Stimulated activated CD8-positive, alpha-beta memory T cell treated with anti-CD3 and anti-CD28 coated beads, Interleukin-4, amount 100 ng/mL, for 4 hours (primary cell): ENCODE measurements at places on chromosomes 2 and 18.

DNA sequence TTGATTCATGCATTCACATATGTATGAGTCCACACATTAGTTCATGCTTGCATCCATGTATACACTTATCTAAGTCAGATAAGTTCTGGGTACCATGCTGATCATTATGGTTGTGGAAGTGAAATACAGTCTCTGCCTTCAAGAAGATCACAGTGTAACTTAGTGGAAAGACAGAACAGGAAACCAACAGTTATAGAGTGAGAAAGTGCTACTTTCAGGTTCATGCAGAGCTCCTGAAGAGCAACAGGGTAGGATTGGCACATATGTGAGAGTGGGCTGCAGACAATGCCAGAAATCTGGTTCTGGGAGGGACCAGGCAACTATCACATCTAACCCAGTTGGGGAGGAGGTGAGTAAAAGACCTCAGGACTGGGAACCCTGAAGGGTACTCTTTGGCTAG, 35.4 kb upstream of the PGAP1 start:
- no peak for DNase-seq

- no peak for DNase-seq
These were observed 69.4 kb downstream of the CHRNA1 start for GRCh38 chr2:174694920-174695319.

DNA sequence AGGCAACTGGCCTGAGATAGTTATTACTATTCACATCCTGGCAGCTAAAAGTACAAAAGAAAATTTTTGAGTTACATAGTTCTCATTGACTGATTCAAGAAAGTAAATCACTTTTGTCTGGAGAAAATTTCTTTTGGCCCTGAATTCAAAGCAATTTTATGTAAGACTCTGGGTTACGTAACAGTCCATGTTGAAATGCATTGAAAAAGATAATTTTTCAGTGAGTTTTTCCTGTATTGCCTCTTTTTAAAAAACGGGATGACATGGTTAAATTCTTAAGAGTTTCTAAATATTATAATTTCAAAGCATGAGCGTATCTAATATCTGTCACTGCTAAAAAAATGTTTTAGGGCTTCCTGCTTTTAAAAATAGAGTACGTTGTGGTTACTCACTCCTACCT, 72.7 kb downstream of the ANKRD12 start:
- DNase-seq = no peak

DNA sequence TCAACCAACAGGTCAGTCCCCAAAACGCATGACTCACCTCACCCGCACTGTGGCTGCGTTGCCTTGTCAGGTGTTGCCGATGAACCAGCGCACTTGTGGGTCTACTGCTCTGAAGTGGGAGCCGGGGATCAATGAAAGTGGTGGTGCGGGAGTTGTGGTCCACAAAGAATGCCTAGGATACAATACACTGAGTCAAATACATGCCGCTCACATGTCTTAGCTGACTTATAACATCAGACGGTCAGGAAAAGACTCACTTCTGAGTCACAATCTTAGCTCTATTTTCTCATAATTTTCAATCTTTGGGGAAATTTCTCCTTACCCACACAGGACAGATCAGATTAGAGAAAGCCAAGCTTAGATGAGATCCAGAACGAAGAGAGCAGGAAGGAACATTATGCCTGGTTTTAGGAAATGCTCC, 107.1 kb upstream of the STK17B start:
- DNase-seq = no peak

DNA sequence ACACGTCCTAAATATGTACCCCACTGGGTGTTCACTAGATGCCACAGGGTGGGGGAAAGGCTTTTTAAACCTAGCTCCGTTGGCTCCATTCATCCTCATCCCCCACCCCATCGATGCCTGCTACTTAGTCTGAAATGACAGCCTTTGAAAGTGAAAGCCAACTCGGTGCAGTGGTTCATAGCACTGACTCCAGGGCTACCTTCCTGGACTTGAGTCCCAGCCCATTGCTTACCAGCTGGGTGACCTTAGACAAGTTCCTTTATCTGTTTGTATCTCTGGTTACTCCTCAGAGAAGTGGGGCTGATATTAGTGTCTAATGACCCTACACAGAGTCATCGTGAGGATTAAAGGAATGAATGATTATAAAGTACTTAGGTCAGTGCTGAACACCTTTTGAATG, 24.4 kb downstream of the EHD3 start:
- DNase-seq = no peak

DNA sequence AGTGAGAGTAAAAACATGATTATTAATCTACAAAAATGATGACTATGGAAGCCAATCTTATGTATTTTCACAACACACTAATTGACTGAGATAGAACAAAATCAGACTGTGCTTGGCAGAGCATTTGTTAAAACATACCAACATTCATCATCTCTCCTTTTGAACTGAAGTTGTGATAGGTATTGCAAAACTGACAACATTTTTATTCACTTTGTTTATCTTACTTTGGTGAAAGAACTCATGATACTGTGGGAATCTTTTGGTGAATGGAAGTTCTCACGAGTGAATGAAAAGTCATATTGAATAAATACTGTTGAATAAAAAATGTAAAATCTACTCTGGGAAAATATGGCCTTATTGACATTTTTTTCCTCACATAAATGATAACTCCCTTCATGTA, 1430.2 kb upstream of the PIK3C3 start:
- DNase-seq = no peak

DNA sequence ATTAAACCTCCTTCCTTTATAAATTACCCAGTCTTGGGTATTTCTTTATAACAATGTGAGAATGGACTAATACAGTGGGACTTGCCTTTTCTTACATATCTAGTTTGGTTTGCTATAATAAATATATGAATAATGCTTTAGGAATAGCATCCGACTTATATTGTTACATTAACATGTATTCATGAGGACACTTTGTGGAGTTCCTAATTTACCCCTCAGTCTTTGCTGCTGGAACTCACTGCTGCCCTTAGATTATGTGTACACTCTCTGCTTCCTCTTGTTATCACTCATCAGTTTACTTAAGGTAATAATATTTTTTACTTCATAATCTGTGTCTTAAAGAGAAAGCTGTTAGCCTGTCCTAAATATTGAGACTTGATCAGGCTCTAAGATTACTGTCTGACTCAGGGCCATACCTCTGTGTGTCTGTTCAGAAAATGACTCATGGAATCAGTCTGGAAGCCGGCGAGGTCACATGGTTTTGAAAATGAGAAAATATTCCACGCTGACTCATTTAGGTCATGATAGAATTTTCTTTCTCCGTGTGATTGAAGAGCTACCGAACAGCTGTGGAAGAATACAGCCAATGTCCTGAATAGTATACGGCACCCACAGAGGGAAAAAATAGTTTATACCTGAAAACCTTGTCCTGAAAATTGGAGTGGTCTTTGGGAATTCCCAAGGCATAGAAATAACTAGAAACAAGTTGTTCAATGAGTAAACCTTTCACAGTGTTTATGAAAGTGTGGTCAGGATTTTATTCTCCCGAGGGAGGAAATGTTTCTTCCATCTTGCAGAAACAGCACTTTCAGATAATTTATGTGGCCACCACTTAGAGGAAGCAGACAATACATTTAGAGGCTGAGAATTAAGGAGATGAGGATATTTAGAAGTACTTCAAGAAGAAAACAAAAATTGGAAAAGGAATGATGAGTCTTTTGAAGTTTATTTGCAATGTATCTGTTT, 156.4 kb downstream of the DSEL start:
- peak; percentile 5 for DNase-seq

DNA sequence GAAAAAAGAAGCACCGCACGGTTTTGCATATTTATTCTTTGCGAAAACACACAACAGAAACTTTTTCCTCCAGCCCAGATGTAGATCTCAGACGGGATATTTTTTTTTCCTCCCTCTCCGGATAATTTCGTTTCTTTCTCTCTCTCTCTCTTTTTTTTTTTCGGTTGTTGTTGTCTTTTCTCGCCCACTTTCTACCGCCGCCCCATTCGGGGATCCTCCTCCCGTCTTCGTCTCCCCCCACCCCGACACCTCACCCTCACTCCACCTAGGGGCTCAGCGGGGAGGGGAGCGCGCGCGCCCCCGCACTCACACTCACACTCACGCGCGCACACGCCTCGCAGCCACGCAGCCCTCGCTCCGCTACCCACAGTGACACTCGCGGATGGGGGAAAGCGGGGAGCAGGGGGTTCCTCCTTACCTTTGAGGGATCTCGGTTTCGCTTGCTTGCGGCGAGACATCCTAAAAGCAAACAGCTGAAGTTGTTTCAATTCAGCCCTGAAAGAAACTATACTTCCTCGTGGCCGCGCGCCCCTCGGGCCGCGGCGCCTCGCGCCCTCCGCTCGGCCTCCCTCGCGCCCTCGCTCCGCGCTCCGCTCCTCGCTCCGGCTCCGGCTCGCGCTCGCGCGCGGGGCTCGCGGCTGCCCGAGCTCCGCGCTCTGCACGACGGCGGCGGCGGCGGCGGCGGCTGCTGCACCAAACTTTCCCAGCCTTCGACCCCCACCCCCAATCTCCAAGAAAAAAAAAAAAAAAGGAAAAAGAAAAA, 1.3 kb downstream of the ZNF521 start:
- DNase-seq = no peak

DNA sequence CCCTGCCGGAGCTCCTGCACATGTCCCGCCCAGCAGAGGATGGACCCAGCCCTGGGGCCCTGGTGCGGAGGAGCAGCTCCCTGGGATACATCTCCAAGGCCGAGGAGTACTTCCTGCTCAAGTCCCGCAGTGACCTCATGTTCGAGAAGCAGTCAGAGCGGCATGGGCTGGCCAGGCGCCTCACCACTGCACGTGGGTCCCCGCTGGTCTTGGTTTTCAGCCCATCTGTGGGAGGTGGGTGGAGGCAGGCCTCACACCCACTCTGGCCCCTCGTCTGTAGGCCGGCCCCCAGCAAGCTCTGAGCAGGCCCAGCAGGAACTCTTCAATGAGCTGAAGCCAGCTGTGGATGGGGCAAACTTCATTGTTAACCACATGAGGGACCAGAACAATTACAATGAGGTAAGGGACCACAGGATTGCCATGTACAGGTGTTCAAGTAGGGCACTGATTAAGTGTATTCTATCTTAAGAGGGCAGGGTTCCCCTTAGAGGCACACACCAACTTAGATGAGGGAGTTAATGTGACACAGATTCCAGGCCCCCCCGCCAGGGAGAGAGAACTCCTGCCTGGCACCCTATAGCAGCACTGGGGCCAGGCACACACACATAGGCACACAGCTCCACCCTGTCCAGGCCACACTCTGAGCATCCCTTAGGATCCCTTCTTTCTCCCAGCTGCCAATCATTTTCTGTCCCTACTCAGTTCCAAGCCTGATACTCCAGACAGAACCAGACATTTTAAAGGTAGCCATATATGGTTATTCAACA, 5.4 kb upstream of the CHRNG start:
- no peak for DNase-seq

DNA sequence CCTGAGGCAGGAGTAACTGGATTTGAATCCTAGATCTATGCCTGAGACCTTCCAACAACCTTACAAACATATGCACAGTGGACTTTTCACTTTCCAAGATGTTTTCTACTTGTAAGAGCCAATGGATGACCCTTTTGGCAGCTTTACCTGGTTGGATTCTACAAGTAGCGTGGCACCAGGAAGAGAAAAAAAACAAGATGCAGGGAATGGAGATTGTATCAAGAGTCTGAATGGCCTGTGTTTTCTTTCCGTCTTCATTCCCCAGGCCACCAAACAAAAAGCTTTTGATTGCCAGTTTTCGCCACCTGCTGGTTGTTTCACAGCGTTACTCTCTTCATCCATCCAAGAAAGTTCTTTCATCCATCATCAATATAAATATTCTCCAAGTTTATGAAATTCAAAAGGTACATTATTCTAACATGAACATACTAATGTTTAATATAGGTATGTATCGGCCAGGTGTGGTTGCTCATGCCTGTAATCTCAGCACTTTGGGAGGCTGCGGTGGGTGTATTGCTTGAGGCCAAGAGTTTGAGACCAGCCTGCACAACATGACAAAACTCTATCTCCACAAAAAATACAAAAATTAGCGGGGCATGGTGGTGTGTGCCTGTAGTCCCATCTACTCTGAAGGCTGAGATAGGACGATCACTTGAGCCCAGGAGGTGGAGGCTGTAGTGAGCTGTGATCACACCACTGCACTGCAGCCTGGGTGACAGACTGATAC, 3.5 kb upstream of the BCL2 start:
- peak; percentile 29 for DNase-seq

DNA sequence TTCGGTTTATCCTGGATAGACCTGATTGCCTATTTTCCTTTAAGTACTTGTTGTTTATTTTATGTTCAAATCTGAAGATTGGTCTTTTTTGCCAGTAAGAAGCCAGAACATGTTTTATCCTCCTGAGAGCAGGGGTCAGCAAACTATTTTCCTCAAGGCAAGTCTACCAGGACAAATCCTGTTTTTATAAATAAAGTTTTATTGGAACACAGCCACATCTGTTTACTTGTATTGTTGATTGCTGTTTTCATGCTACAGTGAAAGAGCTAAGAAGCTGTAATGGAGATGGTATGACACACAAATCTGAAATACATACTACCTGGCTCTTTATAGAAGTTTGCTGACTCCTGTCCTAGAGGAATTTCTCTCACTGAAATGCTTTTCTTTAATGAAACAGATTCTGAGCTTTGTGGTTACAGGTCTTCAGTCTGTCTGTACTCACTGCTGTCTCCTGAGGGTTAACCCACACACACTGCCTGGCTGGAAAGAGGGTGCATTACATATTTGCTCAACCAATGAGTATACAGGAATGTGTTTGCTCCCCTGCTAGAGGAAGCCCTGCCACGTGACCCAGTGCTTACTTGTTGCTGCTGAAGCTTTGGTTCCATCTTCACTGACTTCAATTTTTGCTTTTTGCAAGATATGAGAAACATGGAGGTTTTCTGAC, 22.6 kb downstream of the MRPL44 start:
- no peak for DNase-seq

- no peak for DNase-seq
These were observed 1052.6 kb upstream of the DDX18 start for GRCh38 chr2:116761864-116762263.

- no peak for DNase-seq
These were observed 171.0 kb upstream of the REV1 start for GRCh38 chr2:99660616-99661406.

GRCh38 chr2:84532291-84532690, 16.0 kb downstream of the DNAH6 start:
- no peak for DNase-seq

GRCh38 chr18:75202696-75203365, 6.1 kb downstream of the PTGR3 start:
- no peak for DNase-seq
